NCI-H2081 treated with DMSO at 0.1 percent for 48 hours (cell line): ENCODE measurements at places on chromosomes 16 and 17.

DNA sequence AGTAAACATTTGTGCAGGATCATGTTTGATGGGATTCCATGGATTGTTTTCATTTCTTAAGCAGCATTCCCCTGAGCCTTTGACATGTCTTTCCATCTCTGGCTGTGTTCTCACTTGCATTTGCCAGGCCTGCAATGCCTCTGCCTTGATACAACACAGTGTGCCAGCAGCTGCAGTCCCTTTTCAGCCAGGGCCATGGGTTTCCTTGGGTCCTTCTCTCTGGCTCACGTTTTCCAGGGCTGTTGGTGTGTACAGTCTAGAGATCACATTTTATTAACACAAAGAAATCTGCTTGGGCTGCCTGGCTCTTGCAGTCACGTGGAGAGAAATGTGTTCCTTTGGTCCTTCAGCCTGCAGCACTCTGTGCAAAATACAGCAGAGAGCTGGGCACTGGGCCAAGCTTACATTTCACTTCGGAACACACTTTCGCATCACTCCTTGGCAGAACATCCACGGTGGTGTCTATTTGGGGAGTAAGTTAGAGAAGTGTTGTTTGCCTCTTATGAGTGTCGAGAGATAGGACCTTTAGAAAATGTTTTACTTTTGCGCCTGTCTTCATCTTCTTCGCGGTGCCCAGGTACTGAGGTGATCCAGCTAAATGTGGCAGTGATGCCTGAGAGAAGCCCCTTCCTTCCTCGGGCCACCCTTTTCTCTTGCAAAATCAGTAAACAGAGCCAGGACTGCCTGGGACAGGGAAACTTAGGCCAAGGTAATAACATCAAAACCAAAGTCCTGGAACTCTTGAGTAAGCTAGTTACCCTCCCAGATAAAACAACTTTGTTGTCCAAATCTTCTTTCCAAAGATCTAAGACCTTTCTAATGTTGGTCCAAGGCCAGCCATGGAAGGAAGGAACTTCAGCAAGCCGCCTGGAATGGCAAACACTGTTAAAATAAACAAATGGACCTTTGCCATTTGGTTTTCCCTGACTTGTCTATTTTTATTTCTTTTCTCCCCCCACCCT, 20.9 kb downstream of the HLF start:
- no peak for DNase-seq

- DNase-seq = no peak
Observed at GRCh38 chr16:84072014-84072413, 29.4 kb upstream of the SLC38A8 start.

DNA sequence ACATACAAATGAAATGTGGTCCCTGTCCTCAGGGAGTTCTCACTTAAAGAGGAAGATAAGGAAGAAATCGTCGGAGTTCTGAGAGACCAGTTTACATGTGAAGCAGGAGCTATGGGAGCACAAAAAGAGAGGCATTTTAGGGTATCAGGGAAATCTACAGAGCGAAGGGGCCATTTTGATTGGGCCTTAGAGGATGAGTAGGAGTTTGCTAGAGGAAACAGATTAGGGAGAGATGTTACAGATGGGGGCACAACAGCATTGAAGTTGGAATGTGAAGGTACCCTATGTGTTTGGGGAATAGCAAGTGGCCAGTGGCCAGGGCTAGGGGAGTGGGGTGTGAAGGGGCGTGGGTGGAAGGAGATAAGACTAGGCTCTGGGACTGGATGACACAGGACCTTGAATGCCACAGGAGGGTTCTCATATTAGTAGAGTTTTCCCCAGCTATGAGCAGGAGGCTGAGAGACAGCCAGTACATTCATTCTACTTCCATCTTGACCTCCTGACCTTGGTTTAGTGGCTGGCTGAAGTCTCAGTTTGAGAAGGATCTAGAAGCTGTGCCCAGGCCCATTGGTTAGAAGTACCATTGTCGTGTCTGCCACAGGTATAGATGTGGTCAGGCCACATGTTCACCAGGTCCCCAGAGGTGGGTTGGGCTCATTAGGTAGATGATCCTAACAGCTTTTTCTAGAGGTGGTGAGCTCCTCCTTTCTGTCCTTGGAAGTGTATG, 34.8 kb downstream of the CPNE2 start:
- no peak for DNase-seq

DNA sequence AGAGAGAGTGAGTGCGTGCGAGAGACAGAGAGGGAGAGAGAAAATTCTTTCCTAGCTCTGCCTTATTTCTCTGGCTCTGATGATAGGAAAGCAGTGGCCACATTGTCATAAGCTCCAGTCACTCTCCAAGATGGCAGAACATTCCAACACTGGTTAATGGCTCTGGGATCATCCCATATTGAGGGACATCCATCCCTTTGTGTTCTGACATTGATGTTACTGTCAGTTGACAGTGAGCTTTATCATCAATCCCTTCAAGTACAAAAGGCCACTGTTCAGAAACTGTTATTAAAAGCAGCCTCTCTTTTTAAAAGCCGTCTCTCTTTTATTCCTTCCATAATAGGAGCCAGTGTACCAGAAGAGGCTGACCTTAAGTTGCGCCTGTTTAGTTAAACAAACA, 1084.9 kb upstream of the RBFOX1 start:
- DNase-seq = no peak

GRCh38 chr16:14502932-14503741, 126.9 kb downstream of the PARN start:
- no peak for DNase-seq

DNA sequence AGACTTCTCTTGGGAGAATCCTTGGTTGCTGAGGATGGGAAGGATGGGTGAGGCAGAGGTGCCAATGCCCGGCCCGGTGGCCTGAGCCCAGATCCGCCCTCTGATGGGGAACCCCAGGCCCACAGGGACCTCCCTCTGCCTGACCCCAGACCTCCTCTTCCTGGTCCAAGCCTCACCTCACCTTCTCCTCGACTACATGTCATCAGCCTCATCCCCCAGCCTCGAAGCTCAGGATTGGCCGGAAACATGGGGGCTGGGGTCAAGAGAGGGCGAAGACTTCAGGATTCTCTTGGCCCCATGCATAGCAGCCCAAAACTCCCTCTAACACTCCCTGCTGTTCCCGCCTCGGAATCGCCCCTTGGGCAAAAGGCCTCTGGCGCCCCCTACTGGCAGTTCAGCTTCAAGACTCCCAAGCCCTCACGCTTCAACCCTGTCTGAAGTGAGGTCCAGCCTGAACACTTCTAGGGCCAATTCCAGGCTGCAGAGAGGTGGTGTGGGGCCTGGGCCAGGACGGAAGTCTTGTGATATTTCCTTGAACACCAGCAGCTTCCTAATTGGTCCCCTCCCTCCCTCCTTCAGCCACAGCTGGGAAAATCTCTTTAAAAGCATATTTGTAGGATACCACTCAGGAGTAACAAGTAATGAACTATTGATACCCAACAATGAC, 47.2 kb downstream of the ARHGAP27 start:
- DNase-seq = peak; percentile 12

DNA sequence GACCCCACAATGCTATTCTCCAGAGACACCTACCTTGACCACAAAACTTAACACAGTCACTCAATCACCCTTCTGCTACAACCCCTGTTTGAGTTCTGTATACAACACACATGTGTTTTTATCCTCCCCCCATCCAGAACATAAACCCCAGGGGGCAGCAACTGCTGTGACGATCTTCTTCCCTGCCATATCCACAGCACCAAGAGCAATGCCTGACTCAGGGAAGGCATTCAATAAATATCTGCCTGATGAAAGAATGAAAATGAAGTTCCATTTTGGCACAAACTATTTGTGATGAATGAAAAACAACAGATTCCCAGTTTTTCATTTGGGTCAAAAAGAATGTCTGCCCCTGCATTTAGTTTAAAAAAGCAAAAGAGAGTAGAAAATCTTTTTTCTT, 27.0 kb downstream of the ASIC2 start:
- no peak for DNase-seq

DNA sequence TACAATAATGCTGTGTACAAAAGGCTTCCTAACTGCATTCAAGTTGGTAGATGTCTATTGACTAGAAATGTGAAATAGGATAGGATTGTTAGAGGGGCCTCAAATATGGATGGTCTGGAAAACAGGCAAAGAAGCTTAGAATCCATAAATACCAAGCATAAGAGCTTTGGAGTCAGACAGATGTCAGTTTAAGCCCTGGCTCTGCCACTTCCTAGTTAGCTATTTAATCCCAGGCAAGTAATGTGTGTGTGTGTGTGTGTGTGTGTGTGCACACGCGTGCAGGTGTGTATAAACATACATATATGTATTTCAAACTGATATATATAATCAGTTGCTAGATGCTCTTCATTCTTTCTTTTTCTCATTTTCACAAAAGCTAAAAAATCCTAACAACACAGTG, 66.7 kb downstream of the MMD start:
- no peak for DNase-seq

- no peak for DNase-seq
Observed at GRCh38 chr17:18984273-18985114, 20.1 kb downstream of the FAM83G start.

GRCh38 chr16:23293016-23293415, 9.1 kb upstream of the SCNN1B start:
- no peak for DNase-seq

- DNase-seq = no peak
Observed at GRCh38 chr16:15966836-15967546, 17.6 kb downstream of the ABCC1 start.

- no peak for DNase-seq
Observed at GRCh38 chr17:57285701-57286100, 29.4 kb downstream of the MSI2 start.

GRCh38 chr16:21703589-21704174, 39.9 kb downstream of the OTOA start:
- DNase-seq = no peak

DNA sequence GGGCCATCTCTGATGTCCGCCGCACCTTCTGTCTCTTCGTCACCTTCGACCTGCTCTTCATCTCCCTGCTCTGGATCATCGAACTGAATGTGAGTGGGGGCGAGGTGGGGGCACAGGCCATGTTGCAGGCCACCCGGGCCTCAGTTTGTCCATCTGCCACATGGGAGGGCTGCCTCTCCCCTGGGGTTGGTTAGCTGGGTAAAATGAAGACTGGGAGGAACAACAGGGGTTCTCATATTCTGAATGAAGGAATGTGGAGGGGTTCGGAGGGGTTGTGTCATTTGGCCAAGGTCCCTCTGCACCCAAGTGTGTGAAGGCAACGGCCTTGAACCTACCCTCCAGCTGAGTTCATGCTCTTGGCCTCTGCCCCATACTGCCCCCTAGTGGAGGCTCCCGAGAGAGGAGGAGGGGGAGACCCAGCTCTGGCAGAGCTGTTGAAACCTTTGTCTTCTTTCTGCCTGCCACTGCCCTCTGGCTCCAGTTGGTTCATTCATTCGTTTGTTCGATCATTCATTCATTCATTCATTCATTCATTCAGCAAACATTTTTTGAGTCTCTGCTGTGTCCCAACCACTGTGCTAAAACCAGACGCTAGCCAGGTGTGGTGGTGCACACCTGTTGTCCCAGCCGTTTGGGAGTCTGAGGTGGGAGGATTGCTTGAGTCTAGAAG, 11.4 kb upstream of the TCAP start:
- no peak for DNase-seq

DNA sequence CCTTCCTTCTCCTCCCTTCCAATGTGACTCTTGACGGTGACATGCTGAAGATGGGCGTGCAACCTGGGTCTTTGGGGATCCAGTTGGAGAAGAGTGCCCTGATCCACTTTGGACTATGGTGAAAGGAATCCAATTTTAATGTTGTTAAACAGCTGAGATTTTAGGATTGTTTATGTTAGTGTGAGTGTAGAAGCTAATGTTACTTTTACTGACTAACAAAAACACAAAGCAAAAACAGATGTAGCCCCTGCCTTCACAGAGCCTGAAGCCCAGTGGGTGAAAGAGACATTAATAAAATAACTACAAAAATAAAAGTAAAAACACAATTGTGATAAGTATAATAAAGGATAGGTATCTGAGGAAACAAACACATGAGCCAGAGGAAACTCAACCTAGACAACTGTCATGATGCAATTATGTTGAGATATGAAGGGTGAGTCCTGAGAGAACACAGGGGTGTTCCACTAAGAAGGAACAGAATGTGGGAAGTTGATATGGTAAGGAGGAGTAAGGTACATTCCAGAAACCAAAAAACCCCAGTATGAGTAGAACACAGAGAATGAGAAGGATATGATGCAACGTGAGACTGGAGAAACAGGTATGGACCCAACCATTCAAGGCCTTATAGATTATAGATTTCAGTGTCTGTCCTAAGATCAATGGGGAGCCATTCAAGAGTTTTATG, 115.1 kb upstream of the PMFBP1 start:
- no peak for DNase-seq

DNA sequence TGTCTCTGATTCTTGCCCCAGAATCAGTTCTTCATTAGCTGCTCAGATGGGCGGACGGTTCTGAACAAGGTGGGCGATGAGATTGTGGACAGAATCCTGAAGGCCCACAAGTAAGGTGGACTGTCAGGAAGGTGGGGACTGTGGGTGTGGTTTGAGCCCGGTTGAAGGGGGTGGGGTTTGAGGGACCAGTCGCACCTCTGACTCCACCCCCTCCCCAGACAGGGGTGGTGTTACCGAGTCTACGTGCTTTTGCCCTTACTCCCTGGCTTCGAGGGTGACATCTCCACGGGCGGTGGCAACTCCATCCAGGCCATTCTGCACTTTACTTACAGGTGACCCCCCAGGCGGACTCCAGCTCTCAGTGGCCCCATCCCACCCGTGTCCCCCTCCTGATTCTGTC, 11.3 kb downstream of the PLD2 start:
- no peak for DNase-seq

DNA sequence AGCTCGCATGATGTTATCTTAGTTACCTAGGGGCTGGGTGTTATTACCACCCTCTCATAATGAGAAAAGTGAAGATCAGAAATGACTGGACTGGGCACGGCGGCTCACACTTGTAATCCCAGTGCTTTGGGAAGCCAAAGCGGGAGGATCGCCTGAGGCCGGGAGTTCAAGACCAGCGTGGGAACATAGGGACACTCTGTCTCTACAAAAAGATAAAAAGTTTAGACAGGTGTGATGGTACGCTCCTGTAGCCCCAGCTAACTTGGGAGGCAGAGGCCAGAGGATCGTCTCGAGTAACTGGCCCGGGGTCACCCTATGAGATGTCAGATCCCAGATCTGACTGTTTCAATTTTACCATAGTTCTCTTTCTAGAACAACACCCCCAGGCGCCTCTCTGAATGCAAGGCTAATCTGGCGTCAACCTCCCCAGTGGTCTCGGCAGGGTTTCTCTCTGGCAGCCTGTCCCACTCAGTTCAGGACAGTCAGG, 1.9 kb upstream of the CCDC102A start:
- DNase-seq = no peak

DNA sequence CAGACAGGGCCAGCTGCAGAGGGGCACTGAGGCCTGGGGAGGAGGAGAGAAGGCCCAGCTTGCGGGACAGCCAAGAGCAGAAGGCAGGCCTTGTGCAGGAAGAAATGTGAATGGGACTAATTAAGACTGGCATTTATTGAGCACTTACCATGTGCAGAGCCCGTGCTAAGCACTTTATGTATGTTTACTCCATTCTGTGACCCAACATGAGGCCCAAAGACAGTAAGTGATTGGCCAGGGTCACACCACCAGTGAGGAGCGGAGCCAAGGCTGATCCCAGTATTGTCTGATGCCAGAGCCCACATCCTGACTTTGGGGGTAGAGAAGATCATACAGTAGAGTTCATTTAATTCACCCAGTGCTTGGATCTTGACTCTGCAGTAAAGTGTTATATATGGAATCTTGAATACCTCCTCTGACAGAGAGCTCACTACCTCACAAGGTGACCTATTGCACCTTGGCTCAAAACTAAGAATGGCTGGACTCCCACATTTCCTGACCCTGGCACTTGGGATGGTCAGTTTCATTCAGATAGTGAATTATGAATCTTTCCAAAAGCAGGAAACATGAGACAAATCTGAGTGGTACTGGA, 13.6 kb downstream of the KATNB1 start:
- no peak for DNase-seq
